RPMI7951 (cell line): ENCODE measurements at places on chromosomes 4 and X.

DNA sequence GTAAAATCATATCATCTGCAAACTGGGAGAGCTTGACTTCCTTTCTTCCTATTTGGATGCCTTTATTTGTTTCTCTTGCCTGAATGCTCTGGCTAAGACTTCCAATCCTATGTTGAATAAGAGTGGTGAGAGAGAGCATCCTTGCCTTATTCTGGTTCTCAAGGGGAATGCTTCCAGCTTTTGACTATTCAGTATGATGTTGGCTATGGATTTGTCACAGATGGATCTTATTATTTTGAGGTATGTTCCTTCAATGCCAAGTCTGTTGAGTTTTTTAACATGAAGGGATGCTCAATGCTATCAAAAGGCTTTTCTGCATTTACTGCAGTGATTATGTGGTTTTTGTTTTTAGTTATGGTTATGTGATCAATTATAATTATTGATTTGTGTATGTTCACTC is 2144.6 kb upstream of the TENM3 start:
- DNase-seq: no peak

DNA sequence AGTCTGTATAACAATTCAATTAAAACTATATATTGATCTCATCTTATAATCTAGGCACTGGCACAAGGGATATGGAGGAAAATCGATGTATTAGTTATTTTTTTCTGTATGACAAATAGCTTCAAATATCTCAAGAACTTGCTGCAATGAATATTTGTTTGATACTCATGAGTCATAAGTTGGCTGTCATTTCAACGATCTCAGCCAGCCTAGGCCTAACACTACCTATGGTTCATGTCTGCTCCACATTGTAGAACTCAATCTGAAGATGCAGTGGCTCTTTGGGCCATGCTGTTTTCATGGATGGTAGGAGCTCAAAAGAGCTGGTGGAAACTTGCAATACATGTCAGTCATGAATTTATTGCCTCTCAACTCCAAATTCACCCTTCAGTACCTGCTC is 44.7 kb downstream of the MAGEB17 start:
- peak; percentile 15 for DNase-seq

- DNase-seq: no peak
These were observed 42.2 kb upstream of the AFAP1 start for GRCh38 chr4:7981738-7982394.

- peak; percentile 18 for DNase-seq
These were observed 67.2 kb upstream of the BRWD3 start for GRCh38 chrX:80876877-80877276.

DNA sequence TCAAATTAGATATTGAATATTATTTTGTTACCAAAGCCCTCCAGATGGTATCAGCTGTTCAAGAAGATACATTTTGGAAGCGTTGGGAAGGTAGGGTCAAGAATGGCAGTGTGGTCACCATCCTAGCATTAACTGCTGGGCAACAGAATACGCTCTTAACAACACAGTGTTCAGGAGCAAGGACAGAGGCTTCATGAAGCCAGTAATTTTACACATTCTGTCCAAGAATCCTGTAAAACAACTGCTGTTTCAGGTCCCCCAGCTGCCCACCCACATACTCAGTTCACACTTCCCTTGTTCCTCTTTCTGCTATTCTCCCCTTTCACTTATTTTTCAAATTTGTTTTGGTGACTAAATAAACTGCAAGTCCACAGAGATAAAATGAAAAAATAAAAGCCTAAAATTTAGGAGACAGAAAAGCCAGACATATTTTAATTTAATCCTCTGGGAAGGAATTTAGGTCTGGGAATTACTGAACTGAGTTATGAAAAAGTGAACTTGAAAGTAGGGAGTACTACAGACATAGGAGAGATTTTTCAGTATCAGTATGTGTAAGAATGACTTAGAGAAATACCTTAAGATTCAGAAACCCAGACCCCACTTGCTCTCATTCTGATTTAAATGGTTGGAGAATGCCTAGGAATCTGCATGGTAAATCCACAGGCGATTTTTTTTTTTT is 406.7 kb downstream of the MAPK10 start:
- DNase-seq: peak; percentile 21

- DNase-seq: peak; percentile 89
These were observed at the start of gene RTL3 for GRCh38 chrX:78658845-78659744. Gene RTL3, minus strand, starts transcription at chrX:78659328. Its CDS starts 908 bp downstream, at chrX:78658420.

DNA sequence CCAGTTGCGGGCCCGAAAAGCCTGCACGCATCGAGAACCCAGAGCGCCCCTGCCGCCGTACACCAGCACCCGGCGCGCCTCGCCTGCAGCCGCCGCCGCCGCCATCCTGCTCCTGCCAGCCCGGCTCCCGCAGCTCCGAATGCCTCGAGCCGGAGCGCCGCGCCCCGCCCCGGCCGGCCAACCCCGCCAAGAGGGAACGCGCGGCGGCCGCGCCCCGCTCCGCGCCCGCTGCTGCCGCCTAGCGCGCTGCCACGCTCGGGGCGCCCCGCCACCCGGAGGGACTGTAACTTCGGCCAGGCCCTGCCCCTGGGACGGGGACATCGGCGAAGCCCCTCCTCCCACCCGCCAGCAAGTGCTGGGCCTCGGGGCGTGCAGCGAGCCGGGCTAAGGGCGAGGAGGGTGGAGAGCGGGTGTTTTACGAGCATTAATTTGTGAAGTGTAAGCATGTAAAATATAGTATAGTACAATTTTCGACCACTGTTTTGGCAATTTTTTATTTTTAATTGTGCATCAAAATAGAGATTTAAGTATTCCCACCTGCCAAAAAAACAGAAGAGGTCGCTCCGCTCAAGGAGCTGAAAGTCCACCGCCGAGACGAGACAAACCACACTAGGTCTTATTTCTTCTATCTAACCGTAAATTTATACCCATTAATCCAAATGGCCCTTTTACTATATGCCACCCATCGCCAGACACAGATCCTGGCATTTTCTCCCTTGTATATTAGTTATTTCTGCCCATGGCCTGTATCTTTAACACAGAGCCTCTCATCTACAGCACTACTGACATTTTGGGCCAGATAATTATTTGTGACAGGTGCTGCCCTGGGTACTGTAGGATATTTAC is at the start of gene QDPR:
Gene QDPR (minus strand): TSS at position 141 of the 846 bp plus-strand sequence. CDS start 36 bp downstream, at position 105.
- peak; percentile 76 for DNase-seq

DNA sequence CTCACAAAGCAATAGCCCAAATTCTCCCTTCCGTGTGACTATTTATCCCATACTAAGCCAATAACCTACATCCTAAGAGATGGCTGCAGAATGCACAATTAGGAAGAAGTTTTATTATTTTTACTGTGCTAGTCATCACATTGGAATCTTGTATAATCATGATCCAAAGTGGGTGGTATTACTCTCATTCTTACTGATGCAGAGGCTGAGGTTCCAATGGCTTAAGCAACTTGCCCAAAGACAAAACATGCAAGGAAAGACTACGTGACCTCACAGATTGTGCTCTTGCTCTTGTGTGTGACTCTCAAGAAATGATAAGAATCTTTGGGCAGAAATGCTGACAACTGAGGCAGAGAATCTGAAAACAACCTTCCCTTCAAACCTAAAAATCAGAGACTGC is 212.2 kb downstream of the LDB2 start:
- DNase-seq: peak; percentile 75

DNA sequence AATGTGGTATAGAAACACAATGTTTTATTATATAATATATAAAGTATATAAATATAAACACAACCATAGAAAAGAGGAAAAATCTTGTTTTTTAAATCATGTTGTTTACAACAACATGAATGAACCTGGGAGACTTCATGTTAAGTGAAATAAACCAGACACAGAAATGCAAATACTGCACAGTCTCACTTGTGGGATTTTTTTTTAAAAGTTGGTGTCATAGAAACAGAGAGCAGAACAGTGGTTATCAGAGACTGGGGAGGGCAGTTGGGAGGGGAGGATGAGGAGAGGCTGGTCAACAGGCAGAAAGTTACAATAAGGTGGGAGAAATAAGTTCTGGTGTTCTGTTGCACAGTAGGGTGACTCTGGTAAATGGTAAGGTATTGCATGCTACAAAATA is 57.1 kb downstream of the FREM3 start:
- DNase-seq: no peak

DNA sequence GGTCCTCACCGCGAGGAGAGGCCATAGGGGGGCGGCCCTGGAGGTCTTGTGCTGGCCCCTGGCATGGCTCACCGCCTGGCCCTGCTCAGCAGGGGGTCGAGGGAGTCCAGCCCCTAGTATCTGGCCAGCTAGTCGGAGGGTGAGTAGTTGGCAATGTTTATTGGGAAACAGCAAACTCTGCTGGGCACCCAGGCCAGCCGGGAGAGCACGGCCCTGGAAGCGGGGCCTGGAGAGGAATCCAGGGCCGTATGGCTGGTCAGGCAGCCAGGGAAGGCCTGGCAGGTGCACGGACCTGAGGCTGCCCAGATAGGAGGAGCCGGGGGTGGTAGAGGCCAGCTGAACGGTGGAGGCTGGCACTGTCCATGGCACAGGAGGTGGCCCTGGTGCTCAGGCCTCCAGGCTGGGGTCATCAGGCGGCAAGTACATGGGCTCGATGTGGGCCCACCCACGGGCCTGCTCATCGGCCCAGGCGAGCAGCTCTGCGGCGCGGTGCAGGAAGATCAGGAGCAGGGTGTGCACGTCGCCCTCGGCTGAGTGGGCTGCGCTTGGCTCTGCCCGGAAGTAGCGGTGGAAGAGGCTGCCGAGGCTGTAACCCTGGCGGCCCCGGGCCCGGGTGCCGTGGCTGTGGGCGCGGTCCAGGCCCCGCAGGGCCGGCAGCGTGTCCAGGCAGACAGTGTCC is 1.4 kb downstream of the TREX2 start:
- DNase-seq: no peak

DNA sequence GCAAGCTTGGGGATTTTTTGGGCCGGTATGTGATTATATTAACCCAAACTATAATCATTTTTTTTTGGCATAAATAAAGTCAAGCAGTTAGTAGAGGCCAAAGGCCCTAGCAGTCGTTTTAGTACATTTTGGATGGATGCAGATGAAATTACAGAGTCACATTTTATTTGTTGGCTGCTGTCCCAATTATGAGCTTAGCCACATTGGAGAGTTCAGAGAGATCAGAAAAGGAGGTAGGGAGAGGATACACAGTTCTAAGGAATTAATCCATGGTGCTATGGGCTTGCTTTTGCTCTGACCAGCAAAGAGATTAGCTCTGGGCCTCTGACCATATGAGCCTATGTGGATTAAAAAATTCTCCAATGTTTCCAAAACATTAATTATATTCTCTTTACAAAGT is 395.1 kb downstream of the RAPGEF2 start:
- DNase-seq: no peak

GRCh38 chr4:68132342-68132741 is 2.7 kb upstream of the TMPRSS11F start:
- no peak for DNase-seq

DNA sequence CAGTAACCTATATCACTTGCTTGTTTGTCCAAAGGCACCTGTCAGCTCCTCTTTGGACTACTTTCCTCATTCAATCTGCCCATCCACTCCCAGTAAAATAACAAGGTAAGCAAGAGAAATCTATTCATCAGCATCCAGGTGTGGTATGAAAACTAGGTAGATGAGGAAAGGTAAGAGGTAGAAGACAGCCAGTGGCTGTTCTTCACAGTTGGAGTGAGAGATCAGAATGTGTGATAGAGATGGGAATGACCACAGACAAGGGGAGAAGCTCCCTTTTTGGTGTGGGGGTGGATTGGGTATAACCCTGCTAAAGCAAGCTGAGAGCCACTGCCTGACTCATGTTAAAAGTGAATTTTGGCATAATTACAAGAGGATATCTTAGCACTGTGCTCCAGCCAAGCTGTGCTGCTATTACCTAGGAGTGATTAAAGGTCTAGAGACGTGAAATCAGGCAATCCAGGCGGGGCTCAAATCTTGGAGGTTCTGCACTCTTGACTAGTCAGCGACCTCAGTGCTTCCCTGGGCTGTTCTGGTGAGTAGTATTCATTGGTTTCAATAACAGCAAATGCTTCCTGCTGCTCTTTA is 28.1 kb upstream of the RASL11B start:
- peak; percentile 33 for DNase-seq

DNA sequence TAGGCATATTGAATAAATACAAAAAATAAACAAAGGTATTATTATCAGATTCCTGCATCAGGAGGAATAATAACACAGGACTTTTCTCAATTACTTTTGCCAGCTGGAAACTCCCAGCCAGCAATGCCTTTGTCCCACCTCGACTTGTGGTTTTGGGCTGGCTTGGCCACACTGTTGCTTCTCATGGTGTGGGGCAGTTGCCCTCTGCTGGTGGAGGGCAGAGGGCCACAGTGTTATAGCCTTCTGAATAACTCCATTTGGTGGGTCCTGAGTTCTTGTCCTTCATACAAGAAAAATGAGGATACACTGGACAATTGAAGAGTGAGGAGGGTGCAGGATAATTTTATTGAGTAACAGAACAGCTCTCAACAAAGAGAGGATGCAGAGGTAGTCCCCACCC is 1206.0 kb upstream of the ADGRL3 start:
- no peak for DNase-seq

DNA sequence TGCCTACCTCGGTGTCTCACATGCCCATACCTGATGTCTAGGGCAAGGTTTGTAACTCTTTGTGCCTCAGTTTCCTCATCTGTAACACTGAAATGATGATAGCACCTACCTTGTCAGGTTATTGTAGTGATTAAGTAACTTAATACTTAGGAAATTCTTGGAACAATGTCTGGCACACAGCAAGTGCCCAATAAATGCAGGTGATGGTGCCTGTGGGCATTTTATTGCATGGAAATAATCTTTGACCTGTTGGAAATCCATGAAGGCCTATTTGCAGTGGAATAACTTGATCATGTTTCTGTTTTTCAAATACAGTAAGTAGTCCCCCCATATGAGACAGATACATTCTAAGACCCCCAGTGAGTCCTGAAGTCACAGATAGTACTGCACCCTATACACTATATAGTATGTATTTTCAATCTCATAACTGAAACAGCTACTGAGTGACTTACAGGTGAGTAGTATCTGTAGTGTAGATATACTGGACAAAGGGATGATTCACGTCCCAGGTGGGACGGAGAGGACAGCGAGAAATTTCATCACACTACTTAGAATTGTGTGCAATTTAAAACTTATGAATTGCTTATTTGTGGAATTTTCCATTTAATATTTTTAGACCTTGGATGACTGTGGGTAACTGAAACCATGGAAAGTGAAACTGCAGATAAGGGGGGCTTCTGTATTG is 42.1 kb downstream of the AFF1 start:
- DNase-seq: no peak

GRCh38 chr4:133969202-133969848 is 232.3 kb downstream of the PABPC4L start:
- DNase-seq: peak; percentile 3

GRCh38 chrX:74525116-74525515 is 89.3 kb downstream of the RLIM start:
- DNase-seq: no peak

DNA sequence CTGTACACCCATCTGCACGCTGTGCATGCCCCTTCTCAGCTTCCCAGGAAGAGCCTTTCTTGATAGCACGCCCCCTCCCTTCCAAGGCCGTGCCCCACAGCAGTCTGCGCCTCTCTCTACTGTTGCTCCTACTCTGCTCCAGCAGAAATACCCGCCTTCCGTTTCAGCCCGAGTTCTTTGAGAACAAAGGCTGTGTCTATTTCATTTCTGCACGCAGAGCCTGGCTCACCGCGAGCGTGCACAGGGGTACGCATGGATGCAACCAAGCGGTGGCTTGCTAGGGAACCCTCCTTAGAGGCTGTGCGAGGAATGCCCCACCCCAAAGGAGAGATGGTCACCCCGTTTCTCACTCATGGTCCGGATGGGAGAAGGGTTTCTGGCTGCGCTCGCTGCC is 485 bp downstream of the AADAT start:
- DNase-seq: peak; percentile 44
